Mucosa of descending colon (tissue), 3 donors: ENCODE measurements at places on chromosomes 5 and 9.
A peak's percentile ranks its signal among the peaks of the same experiment; 100 is the strongest.

DNA sequence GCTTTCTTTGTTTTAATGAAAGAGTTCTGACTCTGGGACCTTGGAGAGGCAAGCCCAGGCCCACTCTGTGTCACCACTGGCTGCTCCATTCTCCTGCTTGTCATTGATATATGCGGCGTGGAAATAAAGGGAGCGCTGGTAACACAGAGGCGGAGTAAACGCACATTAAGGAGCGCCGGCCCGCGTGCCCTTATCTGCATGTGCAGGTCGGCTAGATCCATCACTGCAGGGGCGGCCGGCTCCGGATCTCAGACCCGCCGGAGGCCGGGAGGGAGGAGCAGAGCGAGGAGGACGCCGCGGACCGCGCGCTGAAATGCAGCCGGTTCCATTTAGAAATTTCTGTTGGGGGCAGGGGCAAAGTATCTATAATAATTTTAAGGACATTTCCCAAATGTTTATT lies 70.8 kb downstream of the MRPL36 start:
- no peak for DNase-seq

DNA sequence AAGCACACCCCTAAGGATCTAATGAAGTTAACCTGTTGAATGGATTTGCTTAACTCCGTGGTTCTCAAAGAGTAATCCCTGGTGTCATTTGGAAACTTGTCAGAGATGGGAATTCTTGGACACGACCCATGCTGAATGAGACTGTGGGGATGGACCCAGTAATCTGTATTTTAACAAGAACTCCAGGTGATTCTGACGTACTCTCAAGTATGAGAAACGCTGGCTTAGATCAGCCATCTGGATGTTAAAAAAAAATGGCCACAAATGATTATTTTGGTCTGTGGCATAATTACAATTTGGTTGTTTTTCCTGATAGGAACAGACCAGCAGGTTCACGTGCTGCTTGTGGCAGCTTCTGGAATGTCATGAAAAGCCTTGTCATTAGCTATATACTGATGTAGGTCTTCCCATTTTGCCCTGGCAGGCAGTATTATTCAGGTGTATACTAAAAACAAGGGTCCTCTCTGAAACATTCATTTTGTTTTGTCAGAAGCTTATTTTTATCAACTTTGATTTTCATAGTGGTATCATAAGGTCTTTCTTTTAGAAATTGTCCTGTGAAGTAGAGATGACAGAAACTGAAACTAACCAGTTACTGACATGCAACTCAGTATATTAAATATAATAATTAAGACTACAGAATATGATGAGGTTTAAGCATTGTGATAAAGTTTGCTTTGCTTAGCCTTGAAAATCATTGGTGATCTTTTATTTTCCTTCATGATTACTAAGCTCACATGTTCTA lies 15.4 kb downstream of the CPEB4 start:
- no peak for DNase-seq

DNA sequence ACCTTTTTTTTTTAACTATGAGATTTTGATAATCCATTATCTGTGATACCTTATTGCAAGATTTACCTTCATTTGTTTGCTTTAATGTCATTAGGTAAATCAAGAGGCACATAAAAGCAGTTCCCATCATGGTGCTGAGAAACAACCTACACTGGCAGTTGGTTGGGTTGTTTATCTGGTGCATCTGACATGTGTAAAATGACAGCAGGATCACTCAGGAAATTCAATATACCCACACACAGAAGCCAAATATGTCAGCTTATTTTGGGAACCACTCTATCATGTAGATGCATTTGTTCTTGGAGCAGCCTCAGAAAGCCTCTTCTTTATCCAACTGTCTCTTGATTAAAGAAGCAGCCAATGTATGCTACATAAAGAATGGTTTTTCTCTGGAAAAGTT lies 7.8 kb upstream of the CCDC192 start:
- no peak for DNase-seq

DNA sequence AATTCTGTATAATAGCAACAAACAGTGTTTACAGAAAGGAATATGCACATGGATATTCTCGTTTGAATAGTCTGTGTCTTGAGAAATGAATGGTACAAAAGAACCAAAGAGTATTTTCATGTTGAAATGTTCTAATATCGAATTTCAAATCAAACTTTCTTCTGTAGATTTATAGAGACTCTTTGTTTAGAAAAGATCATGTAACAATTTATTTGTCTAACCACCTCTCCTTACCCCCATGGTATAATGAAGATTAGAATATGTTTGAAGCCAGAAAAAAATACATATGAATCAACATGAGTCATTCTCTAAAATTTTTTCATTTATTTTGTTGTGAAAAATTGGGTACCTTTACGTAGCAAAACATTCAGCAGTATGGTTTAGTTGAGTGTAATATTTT lies 285.6 kb downstream of the PRR16 start:
- DNase-seq = no peak

DNA sequence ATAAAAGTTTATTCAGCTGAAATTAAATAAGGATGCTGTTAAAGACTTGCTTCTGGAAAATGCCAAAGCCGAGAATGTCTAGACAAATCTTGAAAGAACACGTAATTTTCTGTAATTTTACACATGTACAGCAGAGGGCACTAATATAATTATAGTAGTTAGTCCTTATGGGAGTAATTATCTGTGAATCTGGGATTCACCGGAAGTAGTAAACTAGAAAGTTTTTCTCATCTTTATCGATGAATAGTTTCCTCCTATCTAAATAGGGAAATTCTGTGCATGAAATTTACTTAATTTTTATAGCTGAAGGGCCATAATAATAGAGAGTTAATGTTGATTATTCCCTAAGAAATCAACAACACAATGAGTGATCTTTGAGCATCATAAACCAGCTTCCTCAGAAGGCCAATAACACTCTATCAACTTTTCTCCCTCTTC lies 18.4 kb upstream of the CNTLN start:
- no peak for DNase-seq

DNA sequence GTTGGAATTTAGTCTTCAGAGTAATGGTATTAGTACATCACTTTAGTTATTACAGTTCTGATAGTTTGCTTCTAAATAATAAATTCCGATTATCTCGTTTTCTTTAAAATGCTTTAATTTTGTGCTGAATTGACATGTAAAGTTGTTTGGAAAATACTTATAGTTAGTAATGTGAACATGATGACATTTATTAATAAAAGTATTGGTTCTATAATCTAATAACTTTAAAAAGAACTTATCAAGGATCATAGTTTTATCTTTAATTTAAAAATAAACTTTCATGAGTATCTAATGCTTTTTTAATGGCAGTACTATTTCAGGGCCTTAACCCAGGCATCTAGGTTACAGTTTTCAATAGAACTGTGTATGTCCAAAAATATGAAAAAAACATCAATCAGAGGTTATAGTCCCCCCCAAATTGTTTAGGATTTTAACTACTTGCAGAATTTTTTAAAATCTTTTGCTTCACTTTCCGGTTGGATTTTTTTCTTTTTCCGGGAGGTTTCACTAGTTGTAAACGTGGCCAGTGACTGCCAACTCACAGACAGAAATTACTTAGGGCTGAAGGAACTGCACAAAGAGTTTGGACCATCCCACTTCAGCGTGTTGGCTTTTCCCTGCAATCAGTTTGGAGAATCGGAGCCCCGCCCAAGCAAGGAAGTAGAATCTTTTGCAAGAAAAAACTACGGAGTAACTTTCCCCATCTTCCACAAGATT lies 680 bp downstream of the GPX8 start:
- DNase-seq = peak; percentile 52

- no peak for DNase-seq
Observed at GRCh38 chr9:130973686-130974281, 34.7 kb upstream of the FIBCD1 start.
